ENCODE measurements at places on chromosomes 5 and 9.

GRCh38 chr9:100011062-100011681 lies 87.6 kb downstream of the ERP44 start:
- DNase-seq = no peak

DNA sequence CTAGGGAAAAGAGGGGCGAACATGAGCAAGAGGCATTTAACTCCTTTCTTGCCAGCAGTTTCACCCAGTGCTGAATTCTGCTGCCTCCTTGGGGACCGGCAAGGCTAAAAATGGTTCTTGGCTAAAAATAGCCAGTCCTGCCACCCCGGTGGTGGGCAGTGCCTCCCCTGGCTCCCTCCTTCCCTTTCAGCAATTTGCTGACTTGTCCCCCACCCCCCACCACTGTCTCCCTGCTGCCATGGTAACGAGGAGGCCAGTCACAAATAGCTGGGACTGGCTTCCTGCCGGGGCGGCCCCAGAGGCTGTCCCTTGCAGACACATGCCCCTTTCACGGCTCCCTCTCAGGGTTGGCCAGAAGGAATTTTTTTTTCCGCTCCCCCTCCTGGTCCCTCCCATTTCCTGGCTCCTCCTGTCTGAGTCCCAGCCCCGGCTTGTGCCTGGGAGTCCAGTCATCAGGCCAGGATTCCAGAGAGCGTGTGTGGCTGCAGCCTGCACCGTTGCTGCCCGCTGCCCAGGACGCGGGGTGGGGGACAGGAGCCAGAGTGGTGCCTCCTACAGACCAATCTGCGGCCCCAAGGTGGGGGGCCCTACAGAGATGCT lies 130.3 kb downstream of the RGS3 start:
- DNase-seq = no peak

DNA sequence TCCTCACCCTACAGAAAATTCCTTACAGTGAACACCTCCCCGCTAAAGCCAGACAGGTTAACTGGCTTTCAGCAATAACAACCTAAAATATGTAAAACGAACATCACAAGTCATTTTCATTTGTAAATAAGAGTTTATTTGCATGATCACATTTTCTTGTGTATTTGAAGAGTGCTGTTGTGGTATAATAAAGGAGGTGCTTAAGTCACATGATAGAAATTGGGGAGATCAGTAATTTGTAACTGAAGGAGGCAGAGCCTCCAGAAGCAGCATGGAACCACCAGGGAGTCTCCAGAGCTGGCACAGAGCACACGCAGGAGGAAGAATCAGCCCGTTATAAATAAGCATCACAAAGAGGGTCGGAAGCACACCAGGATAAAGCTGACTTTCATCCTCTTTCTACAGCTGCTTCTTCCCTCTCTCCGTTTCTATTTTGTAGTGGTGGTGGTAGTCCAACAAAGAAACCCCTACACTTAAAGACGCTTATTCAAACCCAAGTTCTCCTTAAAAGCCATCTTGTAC lies 210.6 kb downstream of the MAPKAP1 start:
- DNase-seq = no peak

GRCh38 chr5:141883184-141883891 lies 5.1 kb upstream of the PCDH1 start:
- no peak for DNase-seq

DNA sequence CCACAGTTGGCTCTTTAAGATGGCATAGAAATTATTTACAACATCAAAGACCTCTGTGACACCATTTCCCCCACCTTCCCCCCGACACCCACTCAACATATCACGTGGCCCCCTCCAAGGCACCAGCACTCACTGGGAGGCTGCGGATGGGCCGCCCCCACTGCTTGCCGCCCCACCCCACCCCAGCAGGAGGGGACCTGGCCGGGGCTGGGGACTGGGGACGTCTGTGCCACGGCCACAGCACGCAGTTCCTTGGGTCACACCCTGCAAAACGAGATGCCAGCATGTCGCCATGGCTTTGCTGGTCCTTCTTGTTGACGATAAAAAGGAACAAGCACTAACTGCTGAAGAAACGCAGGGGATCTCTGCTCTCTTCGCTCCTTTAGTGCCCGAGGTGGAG lies 257.4 kb upstream of the NFIL3 start:
- DNase-seq = no peak

GRCh38 chr9:89139455-89139854 lies 39.2 kb downstream of the SHC3 start:
- no peak for DNase-seq

- no peak for DNase-seq
Observed at GRCh38 chr5:171651102-171651501, 134.5 kb upstream of the SMIM23 start.

GRCh38 chr9:130825351-130825651 lies 9.8 kb upstream of the ABL1 start:
- no peak for DNase-seq

- no peak for DNase-seq
Observed at GRCh38 chr5:53923961-53924360, 363.5 kb downstream of the NDUFS4 start.

DNA sequence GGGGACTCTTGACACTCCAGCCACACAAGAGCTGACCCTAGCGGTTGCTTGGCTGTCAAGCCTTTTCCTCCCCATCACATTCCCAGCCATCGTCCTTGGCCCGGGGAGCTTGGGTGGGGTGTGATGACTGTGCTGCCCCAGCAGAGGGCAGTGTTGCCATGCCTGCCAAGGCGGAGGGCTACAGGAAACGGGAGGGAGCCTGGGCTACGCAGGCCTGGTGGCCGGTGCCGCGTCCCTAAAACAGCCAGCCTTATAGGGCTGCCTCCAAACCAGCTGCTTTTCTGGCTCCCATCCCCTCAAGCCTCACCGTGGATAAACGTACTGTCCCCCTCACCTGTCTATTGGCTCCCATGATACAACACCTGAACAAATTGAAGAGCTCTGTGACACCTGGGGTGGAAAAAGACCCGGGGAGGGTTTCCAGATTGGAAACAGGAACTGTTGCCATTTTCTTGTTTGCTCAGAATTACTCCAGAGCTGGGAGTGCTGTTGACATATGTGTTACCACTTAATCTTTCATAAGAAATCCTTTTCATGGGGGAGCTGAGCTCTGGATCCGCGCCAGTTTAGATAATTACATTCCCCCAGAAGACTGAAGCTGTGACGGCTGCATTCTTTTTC lies 72.8 kb upstream of the ASTN2 start:
- no peak for DNase-seq

DNA sequence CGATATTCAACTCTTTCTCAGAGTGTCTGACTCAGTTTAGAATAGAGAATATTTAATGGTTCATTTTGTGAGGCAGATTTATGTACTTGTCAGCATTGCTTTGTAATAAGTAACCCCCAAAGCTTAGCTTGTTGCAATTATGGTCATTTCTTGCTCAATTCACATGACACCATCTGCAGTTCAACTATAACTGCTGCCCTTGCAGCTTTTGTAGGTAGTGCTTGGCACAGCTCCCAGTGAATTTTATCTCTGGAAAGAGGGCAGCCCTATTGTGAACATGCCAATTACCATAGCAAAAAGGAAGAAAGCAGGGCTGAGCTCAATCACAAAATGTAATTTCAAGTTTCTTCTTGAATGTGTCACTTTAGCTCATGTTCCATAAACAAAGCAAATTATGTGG lies 1587.7 kb upstream of the ACO1 start:
- DNase-seq = no peak

DNA sequence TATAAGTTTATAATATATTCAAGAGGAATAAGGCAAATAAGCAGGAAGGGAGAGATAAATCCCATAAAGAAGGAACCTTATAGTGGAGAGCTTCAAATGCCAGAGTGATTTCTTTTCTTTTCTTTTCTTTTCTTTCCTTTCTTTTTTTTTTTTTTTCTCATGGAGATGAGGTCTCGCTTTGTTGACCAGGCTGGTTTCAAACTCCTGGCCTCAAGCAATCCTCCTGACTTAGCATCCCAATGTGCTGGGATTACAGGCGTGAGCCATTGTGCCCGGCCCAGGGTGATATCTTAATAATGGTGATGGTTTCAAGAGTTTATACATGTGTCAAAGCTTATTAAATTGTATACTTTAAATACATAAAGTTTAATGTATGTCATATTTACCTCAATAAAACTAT lies 19.6 kb upstream of the FOCAD start:
- DNase-seq = no peak

Data from activated CD4-positive, CD25-positive, alpha-beta regulatory T cell (primary cell).